Lung microvascular endothelial cell (primary cell): ENCODE measurements at places on chromosomes 2 and 18. TPM values are rescaled to one million over a fixed set of nuclear protein-coding genes. Genes with fewer than 3 reads are reported as not detected.
A peak's percentile ranks its signal among the peaks of the same experiment; 100 is the strongest.

- DNase-seq = no peak
Measured at GRCh38 chr2:234091883-234092282, 41.4 kb downstream of the SPP2 start.

DNA sequence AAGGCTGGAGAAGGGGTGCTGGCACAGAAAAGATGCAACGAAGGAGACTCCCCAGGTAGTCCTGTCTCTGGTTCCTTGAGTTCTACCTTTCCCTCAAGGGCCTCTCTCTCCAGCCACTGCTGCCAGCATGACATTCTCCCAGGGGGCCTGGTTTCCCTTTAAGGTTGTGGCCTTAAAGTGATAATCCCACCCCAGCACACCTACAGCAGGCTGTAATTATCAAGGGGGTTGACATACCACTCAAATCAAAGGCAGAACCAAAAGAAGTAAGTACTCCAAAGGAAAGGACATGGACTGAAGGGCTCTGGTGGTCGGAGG lies 127.4 kb upstream of the MSH6 start:
- DNase-seq = no peak

DNA sequence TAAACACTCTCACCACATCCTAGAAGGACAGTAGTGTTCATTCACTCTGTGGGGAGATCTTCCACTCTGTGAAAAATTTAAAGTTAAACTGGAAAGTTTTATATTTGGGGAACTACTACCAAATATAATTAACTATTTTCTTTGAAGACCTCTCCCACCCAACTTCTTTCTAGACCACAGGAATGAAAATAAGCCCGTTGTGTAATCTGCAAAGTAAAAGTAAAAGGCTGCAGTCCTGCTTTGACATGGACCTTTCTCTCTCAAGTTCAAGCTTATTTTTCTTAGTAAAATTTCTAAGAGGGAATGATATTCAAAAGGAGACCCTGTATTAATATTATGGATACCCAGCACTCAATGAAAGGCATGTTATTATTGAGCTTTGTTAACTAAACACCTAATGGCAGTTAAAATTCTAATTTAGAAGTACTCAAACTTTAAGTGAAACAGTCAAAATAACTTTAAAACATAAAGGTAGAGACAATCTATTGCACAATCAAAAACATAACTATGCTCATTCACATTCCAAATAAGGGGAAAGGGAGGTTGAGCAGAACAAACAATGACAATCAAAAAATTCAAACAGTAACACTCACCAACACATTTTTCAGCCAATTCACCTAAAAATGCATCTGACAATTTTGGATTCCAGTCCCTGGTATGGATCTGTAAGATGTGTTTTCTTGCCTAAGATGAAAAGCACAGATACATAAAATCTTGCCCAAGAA lies 98.5 kb downstream of the ATAD2B start:
- no peak for DNase-seq

DNA sequence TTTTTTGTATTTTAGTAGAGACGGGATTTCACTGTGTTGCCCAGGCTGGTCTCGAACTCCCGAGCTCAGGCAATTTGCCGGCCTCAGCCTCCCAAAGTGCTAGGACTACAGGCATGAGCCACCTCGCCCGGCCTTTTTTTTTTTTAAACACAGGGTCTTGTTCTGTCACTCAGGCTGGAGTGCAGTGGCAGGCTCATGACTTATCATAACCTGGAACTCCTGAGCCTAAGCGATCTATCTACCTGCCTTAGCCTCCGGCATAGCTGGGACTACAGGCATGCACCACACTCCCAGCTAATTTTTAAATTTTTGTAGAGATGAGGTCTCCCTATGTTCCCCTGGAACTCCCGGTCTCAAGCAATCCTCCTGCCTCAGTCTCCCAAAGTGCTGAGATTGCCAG lies 1.4 kb upstream of the ITGAV start:
- no peak for DNase-seq

- DNase-seq = no peak
Measured at GRCh38 chr18:5979971-5980457, 84.7 kb upstream of the TMEM200C start.

- no peak for DNase-seq
Measured at GRCh38 chr18:62796216-62796621, 80.9 kb downstream of the PHLPP1 start.

DNA sequence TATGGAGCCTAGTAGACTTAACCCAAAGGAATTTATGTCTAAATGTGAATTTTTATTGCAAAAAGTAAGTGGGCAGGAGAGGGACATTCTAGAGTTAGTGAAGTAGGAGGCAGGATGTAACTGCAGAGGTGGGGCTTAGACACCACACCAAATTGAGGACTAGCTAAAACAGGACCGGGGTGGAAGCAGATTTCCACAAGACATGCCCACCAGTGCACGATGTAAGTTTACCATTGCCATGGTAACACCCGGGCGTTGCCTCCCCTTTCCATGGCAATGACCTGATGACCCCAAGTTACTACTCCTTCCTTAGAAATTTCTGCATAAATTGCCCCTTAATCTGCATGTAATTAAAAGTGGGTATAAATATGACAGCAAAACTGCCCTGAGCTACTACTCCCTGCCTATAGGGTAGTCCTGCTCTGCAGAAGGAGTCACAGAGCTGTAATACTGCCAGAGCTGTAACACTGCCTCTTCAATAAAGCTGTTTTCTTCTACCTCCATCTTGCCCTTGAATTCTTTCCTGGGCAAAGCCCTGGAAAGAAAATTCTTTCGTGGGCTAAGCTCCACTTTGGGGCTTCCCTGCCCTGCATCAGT lies 509.7 kb downstream of the ERBB4 start:
- no peak for DNase-seq

GRCh38 chr18:33472509-33472908 lies 32.0 kb upstream of the CCDC178 start:
- DNase-seq = no peak

GRCh38 chr2:144161061-144161460 lies 358.9 kb downstream of the ZEB2 start:
- no peak for DNase-seq

DNA sequence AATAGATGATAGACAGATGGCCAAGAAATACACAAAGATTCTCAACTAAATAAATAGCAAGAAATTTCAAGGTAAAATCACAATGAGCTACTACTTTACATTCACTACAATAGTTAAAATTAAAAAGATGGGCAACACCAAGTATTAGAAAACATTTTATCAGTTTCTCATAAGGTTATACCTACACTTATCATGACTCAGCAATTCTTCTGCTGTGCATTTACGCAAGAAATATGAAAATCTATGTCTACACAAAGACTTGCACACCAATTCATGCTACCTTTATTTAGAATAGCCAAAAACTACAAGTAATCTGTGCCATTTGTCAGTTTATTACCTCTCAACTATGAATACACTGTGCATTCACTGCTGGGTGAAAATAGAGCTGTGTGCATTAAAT lies 937.4 kb upstream of the NRXN1 start:
- no peak for DNase-seq

DNA sequence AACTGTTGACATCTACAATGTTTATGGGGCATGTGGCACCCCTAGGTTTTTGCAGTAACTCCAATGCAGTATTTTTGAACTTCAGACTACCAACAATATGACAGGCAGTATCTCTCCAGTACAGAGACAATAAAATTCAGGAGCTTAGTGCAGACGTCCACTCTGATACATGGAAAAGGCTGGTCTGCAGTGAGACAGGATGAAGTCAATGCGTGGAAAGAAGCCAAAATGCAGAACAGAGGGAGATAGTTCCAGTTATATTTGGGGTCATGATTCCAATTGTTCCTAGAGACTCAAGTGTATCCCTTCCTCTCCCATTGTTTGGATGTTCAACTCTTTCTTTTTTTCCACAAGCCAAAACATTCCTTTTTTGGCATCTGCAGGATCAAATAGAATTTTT lies 18.7 kb upstream of the SMAD2 start:
- peak; percentile 92 for DNase-seq

DNA sequence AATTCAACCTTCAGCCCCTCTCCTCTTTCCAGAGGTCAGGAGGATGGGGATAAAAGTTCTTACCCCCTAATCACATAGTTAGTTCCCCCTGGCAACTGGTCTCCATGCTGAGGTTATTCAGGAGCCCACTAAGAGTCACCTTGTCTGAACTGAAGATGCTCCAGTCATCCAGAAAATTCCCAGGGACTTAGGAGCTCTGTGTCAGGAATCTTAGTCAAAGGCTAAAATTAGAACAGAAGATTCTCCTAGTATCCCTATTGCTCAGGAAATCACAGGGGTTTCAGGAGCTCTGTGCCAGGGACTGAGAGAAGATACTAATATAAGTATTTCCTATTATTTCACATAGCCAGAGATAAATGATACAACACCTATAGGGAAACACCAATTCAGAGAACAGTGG lies 37.3 kb upstream of the LONRF2 start:
- no peak for DNase-seq

DNA sequence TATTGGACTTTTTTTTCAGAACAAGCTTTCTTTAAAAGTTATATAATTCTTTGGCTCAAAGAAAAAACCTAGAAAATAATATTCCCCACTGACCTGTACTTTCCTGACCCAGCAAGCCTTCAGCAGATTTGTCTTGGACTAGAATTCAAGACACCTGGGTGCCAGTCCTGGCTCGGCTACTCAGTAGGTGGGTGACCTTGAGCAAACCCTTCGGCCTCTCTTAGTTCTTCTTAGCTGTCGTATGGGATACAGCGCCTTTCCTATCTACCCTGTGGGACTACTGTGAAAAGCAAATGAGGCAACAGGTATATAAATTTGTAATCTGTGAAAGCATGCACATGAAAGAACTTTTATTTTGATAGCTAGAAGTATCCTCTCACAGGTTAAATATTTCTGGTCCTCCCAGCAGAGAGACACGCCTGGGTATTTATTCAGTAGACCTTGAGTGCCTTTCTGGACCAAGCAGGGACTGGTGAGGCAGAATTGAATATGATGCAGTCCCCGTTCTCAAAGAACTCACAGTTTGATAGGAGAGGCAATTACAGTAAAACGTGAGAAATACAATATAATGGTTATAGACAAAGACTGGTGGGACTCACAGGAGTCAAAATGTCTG lies 69.4 kb upstream of the EPAS1 start:
- no peak for DNase-seq

GRCh38 chr2:203143391-203143790 lies 95.4 kb upstream of the CYP20A1 start:
- DNase-seq = no peak

DNA sequence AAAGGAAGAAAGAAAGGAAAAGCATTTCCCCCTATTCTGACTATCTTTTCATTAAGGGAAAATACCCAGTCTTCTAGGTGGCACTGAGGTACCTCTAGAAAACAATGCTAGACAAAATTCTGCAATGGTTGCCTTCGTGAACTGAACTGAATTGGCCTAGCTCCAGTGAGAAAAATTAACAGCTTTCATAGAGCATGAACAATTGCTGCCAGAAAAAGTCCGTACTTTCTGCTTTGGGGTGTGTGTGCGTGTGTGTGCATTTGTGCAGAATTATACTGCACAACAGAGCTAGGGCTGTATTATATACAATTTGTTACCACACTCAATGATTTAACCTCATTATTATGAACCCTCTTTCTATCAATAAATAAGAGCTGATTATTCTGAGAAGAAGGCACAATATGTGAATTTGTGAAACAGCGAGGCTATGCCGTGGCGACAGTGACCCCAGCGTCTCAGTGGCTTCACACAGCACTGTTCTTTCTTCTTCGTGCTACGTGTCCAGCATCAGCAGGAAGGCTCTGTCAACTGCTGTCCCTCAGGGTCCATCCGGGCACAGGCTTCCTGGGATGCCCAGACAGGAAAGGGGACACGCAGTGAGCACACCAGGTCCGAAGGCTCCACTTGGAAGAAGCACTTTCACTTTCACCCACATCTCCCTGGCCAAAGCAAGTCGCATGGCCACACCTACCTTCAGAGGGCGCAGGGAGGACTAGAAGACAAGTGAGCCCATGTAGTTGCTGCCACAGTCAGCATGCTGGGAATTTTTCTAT lies 47.5 kb downstream of the PTGR3 start:
- DNase-seq = peak; percentile 50

- DNase-seq = no peak
Measured at GRCh38 chr2:8543060-8543382, 138.8 kb upstream of the ID2 start.

GRCh38 chr2:43080571-43081021 lies 145.8 kb downstream of the ZFP36L2 start:
- no peak for DNase-seq

DNA sequence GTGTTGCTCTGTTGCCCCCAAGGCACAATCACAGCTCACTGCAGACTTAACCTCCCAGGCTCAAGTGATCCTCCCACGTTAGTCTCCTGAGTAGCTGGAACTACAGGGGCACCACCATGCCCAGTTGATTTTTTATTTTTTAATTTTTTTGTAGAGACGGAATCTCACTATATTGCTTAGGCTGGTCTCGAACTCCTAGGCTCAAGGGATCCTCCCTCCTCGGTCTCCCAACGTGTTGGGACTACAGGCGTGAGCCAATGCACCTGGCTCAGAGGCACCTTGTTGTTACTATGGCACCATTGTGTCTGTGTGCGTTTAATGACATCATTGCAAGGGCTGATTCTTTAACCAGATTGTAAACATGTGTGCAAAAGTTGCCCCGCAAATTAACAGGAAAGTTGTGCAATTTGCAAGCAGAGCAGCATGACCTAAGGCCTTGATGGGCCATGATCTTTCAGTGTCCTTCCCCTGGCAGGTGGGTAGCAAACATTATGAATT lies 22.6 kb downstream of the TCF23 start:
- DNase-seq = no peak

- peak; percentile 75 for DNase-seq
Measured at GRCh38 chr2:187586011-187586641, 31.9 kb upstream of the TFPI start.

Gene COLEC12
- 33.8 and 104 TPM in 2 replicates for total RNA-seq

Gene LONRF2
- total RNA-seq = under 0.01 TPM in 1 of 2 replicates, not detected in the other

Gene LYG1
- total RNA-seq = 0.22 and 0.40 TPM in 2 replicates

Gene EN1
- not detected in 2 replicates for total RNA-seq

Gene ABCG5
- not detected in 2 replicates for total RNA-seq

Gene ANKRD30B
- under 0.01 TPM in 1 of 2 replicates, not detected in the other for total RNA-seq

Gene FSHR
- total RNA-seq = not detected in 2 replicates

Gene AQP12B
- not detected in 2 replicates for total RNA-seq
